ENCODE measurements at places on chromosomes 6 and 20. TPM values are rescaled to one million over a fixed set of nuclear protein-coding genes. Genes with fewer than 3 reads are reported as not detected.

DNA sequence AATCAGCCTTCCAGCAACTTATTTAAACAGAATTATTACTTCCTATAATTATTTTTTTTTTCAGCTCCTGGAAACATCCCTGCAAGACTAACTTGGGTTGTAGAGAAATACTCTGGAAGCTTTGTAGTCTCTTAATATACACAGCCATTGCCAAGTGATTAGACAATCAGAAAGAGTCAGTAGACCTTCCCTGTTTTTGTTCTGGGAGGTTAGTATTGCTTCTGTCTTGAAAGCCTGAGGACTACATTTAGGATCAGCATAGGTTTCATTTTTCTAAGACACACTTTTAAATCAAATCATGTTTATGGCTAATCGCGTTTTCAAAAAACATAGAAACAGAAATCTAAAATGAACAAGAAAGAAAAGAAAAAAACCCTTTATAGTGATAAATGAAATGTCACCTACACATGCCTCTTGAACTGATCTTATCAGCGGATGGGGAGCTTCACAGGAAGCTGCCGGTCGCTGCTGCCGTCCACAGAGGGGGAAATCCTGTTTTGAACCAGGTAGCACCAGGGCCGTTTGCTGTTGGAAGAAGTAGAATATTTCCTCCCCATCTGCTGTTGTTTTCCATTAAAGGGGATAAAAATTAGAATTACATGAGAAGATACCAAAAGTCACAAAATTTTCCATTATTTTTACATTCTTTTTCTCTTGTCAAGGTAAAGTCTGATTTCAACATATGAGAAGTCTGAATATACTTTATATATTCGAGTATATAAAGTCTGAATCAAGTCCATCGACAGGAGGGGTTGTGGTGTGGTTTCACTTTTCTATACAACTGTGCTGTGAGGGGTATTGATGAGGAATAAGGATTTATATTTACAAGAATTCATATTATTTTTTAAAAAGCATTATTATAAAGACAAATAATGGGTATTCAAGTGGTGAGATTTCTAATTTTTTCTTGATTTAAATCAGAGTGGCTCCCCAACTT lies 94.6 kb downstream of the ARMC2 start:
- DNase-seq: no peak

DNA sequence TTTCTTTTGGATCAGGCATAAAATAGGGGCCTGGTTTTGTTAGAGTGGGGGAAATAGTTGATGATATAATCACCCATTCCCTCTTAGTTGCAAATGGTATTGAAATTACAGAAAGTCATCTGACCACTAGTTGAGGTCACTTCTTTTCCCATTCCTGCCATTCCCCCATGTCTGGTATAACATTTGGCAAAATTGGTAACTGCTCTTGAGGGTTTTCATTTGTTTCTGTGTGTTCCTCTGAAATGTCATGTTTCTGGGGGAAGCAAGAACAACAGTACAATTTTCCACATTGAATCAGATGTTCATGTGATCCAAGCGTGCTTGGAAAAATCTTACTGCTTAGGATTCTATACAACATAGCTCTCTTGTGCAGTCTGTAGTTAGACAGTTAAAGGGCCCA lies 7.3 kb downstream of the AIG1 start:
- no peak for DNase-seq

DNA sequence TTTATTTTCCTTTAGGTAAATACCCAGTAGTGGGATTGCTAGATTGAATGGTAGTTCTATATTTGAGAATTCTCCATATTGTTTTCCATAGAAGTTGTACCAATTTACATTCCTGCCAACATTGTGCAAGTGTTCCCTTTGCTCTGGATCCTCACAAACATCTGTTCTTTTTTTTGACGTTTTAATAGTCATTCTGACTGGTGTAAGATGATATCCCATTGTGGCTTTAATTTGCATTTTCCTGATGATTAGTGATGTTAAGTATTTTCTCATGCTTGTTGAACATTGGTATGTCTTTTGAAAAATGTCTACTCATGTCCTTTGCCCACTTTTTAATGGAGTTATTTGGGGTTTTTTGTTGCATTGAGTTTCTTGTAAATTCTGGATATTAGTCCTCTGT lies 85.6 kb downstream of the UBE3D start:
- no peak for DNase-seq

- DNase-seq: no peak
Observed at GRCh38 chr6:72950114-72950860, 275.0 kb downstream of the KHDC1L start.

DNA sequence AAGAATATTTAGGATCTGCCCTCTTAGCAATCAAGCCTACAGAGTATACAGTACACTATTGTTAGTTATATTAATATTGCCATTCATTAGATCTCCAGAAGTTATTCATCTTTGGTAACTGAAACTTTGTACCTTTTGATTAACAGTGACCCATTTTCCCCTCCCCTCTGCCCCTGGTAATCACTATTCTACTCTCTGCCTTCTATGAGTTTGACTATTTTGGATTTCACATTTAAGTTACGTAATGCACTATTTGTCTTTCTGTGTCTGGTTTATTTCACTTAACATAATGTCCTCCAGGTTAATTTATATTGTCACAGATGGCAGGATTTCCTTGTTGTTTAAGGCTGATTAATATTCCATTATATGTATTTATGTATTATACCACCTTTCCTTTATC lies 86.0 kb upstream of the TINAG start:
- DNase-seq: no peak

DNA sequence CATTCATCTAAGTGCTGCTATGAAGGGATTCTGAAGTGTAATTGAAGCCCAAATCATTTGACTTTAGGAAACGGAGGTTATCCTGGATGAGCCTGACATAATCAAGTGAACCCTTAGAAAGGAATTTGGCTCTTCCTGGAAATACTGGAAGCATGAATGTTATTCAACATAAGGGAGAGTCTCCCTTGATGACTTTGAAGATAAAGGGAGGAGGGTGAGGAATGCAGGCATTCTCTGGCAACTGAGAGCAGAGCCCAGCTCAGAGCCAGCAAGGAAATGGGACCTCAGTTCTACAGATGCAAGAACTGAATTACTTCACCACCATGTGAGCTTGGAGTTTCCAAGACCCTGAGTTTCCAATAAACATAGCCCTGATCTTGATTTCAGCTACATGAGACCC lies 168.2 kb downstream of the DLL1 start:
- no peak for DNase-seq

DNA sequence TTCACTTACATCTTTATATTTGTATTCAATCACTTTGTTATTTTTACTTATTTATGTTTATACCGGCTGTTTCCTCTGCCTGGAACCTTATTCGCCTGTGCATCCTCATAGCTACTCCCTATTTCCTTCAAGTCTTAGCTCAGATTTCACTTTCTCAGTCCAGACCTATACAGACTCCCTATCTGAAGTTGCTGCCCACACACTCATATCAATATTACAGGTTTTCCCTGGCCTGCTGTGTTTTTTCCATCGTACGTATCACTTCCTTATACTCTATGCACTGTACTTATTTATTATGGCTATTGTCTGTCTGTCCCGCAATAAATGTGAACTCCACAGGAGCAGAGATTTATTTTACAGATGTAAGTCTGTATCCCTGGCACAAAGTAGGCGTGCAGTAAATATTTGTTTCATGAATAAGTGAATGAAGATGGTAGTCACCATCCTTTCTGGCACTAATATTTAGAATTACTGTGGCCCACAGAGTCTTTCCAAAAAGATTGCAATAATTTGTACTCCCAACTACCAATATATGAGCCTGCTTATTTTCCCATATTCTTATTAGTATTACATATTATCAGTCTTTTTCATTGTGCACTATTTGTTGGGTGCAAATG lies 64.9 kb downstream of the TNFAIP3 start:
- no peak for DNase-seq

DNA sequence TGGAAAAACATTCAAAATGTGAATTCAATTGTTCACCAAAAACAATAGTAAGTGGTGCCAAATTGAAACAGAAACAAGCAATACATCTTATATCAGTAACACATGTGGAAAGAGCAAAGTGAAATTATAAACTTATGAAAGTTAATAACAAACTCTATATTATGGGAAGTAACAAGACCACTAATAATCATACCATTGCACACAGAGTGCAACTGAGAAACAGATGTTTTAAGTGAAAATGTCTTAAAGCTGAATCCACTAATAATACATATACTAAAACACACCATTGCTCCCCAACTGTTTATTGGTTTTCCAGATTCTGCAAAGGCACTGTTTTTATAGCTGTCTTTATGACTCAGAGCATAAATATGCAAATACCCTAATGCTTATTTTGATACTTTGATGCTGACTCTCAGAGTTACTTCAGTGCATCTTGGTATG lies 292.3 kb downstream of the RFPL4B start:
- no peak for DNase-seq

- DNase-seq: no peak
Observed at GRCh38 chr6:21294144-21294543, 299.4 kb upstream of the SOX4 start.

- no peak for DNase-seq
Observed at GRCh38 chr6:128925765-128926164, 42.8 kb downstream of the LAMA2 start.

GRCh38 chr6:43436577-43437282 lies 9.4 kb downstream of the ABCC10 start:
- DNase-seq: no peak

KCNK16 gene
- polyA plus RNA-seq: not detected

PI3 gene
- polyA plus RNA-seq: not detected

DEFB124 gene
- polyA plus RNA-seq: not detected

VNN1 gene
- polyA plus RNA-seq: 0.38 TPM

FNDC11 gene
- polyA plus RNA-seq: 0.08 TPM

HLA-G gene
- not detected for polyA plus RNA-seq

FAM209B gene
- 0.76 TPM for polyA plus RNA-seq

CALHM6 gene
- 1.8 TPM for polyA plus RNA-seq

FERMT1 gene
- 0.15 TPM for polyA plus RNA-seq

F13A1 gene
- polyA plus RNA-seq: 9.9 TPM

HCRTR2 gene
- 0.08 TPM for polyA plus RNA-seq

PRKN gene
- 3.4 TPM for polyA plus RNA-seq

ADAM33 gene
- polyA plus RNA-seq: 21.2 TPM

All from heart left ventricle (tissue), 16 donors.